ENCODE measurements at places on chromosomes 12 and 14.

GRCh38 chr12:121202407-121203355, 7.2 kb upstream of the P2RX4 start:
- DNase-seq, result no peak

GRCh38 chr12:89529738-89530137, 3.9 kb upstream of the POC1B start:
- DNase-seq, result no peak

DNA sequence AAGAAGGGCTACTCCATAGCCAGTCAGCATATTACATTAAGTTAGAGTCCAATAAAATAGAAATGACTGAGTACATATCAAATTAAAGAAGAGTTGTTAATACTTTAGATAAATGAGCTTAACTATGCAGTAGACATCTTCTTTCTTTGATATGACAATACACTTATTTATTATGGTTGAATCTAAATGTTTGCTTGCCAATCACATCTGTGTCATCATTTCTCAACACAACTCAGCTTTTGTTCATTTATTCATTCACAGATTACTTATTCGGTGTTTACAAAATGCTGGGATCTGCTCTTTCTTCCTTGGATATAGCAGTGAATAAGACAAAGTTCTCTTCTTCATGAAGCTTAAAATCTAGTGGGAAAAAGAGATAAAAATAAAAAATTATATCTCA, 614.6 kb upstream of the ATP2B1 start:
- no peak for DNase-seq

DNA sequence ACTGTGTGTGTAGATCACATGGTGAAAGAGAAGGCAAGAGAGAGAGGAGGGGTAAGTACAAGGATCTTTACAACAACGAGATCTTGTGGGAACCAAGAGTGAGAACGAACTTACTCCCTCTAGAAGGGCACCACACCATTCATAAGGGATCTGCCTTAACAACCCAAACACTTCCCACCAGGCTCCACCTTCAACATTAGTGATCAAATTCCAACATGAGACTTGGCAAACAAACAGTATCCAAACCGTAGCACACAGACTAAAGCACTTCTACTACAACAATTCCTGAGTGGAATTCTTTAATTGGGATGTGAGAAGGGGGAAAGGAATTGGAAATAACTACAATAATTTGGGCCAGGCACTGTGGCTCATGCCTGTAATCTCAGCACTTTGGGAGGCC, 35.0 kb upstream of the ESR2 start:
- no peak for DNase-seq

DNA sequence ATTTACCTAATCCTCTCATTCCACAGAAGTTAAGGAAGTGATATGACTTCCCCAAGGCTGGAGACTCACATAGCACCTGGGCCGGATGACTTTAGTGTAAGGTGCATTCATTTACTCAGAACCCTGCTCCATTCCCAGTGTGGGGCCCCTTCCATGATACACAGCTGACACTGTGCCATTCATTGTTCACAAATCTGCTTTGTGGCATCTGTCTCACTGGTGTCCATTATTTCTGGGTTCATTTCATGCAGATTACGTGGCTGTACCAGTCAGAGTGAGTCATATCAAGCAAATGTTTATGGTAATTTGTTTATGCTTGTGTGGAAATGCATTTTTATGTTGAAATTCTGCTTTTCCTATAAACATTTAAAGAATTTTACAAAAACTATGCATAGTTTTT, 5.2 kb downstream of the ANO4 start:
- no peak for DNase-seq

- DNase-seq, result no peak
Measured at GRCh38 chr14:20197459-20197858, 6.8 kb downstream of the OR11G2 start.

GRCh38 chr14:75277008-75277814, 1.4 kb upstream of the FOS start:
- peak; percentile 72 for DNase-seq

- DNase-seq, result no peak
Measured at GRCh38 chr14:101060171-101060601, 156.7 kb upstream of the RTL1 start.

DNA sequence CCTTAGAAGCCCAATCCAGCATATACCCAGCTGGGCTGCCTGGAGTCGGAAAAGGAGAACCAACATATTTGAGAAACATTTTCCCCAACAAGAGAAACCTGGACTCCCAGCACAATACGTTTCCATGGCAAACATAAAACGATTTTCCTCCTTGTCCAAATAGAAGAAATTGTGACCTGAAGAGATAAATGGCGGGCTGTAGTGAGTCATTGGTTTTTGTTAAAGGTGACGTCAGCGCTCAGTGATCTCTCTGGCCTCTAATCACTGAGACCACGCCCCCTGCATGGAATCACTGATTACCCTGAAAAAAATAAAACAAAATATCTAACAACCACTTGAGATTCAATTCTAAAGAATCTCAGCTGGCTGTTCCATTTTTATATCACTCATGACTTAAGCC, 6.0 kb downstream of the CCDC60 start:
- no peak for DNase-seq

GRCh38 chr12:74144396-74144795, 393.2 kb upstream of the ATXN7L3B start:
- no peak for DNase-seq

DNA sequence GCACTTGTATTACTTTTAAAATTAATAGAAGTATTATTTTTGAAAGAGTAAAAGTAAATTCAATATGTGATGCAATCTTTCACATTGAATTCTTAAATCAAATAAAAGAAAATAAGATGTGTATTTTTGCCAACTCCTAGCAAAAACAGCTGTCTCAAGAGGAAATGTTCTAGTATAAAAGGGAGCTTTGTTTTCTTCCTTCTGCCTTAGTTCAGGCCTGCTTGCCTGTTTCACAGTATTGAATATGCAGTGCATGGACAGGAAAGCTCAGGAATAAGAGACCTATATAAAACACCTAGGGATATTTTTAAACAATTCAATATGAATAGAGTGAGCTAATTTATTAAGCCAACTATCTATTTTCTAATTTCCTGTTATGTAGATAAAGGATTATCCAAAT, 294.8 kb upstream of the G2E3 start:
- no peak for DNase-seq

- DNase-seq, result no peak
Measured at GRCh38 chr12:69351462-69352236, 3.5 kb downstream of the LYZ start.

- DNase-seq, result no peak
Measured at GRCh38 chr12:123707466-123707865, 4.7 kb upstream of the ATP6V0A2 start.

GRCh38 chr14:74324931-74325361, 22.2 kb upstream of the ABCD4 start:
- DNase-seq, result no peak

- no peak for DNase-seq
Measured at GRCh38 chr12:62784576-62784975, 150.4 kb downstream of the PPM1H start.

DNA sequence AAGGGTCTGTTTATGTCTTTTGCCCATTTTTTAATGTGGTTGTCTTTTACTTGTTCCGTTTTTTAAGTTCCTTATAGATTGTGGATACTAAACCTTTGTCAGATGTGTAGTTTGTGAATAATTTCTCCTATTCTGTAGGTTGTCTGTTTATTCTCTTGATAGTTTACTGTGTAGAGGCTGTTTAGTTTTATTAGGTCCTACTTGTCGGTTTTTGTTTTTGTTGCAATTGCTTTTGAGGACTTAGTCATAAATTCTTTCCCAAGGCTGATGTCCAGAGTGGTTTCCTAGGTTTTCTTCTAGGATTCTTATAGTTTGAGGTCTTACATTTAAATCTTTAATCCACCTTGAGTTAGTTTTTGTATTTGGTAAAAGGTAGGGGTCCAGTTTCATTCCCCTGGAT, 33.9 kb downstream of the SLC39A9 start:
- no peak for DNase-seq

- DNase-seq, result no peak
Measured at GRCh38 chr14:96146131-96146771, 58.4 kb upstream of the BDKRB2 start.

DNA sequence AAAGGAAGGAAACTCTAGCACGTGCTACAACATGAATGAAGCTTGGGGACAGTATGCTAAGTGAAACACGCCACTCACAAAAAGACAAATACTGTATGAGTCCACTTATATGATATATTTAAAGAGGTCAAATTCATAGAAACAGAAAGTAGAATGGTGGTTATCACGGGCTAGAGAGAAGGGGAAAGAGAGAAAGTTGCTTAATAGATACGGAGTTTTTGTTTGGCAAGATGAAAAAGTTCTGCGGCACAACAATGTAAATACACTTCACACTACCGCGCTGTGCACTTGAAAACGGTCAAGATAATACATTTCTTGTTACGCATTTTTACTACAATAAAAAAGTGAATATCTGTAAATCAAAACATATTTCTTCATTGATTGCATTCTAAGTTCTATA, 37.3 kb downstream of the FBLN5 start:
- DNase-seq, result no peak

GRCh38 chr12:82486524-82487235, 128.4 kb downstream of the METTL25 start:
- DNase-seq, result no peak

GRCh38 chr14:99519931-99520421, 38.8 kb downstream of the CCNK start:
- no peak for DNase-seq

DNA sequence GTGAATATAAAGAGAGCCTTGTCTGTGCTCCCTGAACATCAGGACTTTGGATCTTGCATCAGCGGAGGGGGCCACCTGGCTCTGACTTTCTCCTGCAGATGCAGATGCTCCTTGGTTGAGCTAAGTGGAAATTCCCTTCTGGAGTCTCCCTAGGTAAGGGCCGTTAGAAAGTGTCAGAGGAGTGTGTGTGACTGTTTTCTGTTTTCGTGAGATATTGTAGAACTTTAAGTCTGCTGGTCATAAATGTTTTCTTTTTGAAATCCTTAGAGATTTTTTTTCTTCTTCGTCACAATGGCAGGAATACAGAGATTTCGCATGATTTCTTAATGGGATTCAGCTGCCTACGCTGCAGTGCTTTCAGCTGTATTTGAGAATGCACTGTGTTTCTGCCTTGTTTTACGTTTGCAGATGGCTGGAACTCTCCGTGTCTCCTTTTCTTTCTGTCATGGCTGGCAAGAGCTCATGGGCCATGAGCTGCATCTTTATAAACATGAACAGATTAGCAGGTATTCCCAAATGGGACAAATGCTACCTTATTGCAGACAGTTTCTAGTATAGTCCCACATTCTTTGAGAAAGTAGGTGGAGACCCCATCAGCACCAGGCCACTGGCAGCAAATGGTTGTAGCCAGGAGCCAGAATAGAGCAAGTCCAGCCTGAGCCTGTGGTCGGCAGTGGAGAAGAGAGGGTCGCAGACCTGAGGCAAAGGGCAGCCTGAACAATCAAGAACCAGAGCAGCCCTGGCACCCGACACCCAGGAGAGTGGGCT, 76.2 kb upstream of the FRMD6 start:
- DNase-seq, result no peak

- DNase-seq, result no peak
Measured at GRCh38 chr12:63276537-63277365, 125.8 kb upstream of the AVPR1A start.

GRCh38 chr14:57293866-57294837, 25.4 kb downstream of the AP5M1 start:
- no peak for DNase-seq

- DNase-seq, result no peak
Measured at GRCh38 chr12:6223545-6223944, 23.3 kb downstream of the CD9 start.

DNA sequence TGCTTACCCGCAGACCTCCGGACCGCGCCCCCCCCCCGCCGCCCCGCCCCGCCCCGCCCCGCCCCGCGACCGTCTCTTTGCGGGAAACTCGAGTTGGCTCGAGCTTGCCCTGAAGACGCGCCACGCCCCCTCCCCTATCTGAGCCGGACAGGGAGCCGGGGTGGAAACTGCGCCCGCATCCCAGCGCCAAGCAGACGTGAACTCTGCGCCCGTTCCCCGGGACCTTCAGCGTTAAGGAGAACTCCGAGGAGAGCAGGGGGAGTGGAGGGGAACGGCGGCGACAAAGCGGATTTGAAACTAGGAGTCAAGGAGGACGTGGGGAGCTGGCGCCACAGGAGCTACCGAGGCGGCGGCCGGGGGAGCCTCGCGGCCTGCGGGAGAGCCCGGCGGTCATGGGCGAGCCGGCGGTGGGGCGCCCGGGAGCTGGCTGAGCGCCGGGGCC, at the start of gene KCNK13:
Gene KCNK13 (plus strand): TSS at position 310 of the 442 bp plus-strand sequence. CDS start 212 bp downstream, outside the sequence.
- no peak for DNase-seq

GRCh38 chr12:3081886-3082285, 4.7 kb downstream of the TSPAN9 start:
- no peak for DNase-seq

GRCh38 chr12:22610131-22610530, 14.8 kb upstream of the ETNK1 start:
- no peak for DNase-seq

DNA sequence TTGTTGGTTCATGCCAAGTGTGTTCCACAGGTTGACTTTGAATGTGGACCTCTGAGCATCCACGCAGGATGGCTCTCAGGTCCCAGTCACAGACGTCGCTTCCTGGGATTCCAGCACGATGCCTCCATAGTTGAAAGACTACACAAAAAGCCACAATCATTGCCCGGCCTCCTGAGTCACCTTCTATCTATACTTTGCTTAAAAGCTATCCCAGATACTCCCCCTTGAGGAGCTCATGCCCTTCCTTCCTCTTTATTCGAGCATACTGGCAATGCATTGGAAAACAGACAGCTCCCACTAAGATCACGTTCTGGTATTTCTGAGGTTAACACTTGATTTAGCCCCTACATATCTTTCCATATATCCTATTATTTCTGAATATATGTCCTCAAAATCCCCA, 40.1 kb downstream of the ZNF664 start:
- DNase-seq, result no peak

DNA sequence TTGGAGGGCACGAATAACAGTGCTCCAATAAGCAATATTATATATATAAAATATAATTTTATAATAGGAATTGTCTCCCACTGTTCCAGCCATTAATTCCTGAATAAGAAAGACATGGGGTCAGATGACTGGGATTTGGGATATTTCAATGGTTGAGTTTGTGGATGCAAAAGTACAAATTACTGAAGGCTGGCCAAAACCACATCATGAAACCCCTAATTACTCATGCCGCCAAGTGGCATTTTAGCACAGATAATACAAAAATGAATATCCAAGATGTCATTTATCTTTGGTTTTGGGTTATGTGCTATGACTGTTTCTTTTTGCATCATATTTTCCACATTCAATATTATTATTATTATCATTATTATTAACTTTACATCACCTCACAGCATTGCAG, 261.4 kb upstream of the TBX3 start:
- DNase-seq, result no peak

- DNase-seq, result no peak
Measured at GRCh38 chr12:130716969-130717366, 869 bp upstream of the RIMBP2 start.

DNA sequence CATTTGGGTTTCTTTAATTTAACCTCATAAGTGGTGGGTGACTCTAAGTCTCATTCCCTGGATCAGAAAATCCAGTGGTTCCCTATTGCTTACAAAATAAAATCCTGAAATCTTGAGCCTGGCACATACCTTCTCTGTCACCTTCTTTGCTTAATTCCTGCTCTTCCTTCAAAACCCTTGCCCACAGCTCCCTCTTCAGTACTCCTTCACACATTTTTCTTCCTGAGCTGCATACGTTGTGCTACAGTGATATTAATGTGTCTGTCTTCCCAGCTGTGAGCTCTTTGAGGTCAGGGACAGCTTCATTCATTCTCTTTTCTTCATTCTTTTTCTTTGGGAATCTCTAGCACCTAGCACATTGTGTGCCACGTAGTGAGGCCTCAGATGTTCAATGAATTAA, 9.5 kb downstream of the TSPAN11 start:
- no peak for DNase-seq

- no peak for DNase-seq
Measured at GRCh38 chr12:24948420-24948756, 513 bp downstream of the BCAT1 start.

GRCh38 chr12:5500331-5500659, 68.4 kb downstream of the NTF3 start:
- no peak for DNase-seq

Data from T-helper 22 cell (primary cell).